ENCODE measurements at places on chromosomes 13 and 19.

- no peak for DNase-seq
Observed at GRCh38 chr19:42330241-42330711, 4.8 kb downstream of the MEGF8 start.

DNA sequence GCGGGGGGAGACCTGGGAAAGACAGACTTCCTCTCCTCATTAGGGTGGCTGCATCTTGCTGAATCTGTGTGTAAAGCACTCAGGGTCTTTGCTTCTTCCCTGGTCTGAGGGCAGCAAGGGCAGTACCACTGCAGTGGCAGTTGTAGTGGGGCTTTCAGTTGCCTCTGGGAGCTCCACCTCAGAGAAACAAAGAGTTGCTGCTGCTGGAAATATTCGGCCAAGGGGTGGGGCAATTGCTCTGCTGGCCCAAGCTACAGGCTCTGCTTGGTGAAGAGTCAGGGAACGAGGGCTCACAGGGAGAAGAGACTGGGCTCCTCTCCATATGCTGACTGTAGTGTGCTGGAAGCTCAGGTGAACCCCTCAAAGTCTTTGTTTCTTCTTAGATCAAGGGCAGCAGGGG, 52.5 kb downstream of the POSTN start:
- DNase-seq: no peak

GRCh38 chr13:112583592-112584277, 4.2 kb downstream of the TUBGCP3 start:
- DNase-seq: no peak

DNA sequence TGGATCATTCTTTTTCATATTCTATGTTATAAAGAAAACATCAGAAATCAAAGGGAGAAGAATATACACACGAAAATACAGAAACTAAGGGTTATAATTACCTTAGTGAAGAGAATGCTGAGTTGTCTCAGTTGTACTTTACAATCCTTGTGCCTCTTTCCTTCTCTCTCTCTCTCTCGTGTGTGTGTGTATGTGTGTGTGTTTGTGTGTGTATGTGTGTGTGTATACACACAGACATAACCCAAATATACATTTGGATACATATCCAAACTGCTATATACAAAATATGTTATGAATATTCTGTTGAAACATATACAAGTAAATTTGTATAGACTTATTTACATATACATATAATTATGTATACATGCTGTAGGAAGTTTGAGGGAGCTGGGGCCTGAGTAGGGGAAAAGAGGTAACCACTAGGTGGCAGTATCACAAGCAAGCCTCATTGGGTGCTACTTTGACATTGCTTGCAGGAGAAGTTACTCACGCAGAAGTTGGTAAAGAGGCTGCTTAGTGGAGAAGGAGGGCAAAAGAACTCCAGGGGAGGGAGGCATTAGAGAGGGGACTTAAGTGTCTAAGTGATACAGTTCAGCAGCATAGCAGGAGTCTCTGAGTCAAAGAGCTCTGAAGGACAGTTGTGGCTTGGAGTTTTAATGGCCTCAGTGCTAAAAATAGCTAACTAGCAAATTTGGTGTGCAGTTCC, 465.1 kb upstream of the PCDH20 start:
- no peak for DNase-seq

DNA sequence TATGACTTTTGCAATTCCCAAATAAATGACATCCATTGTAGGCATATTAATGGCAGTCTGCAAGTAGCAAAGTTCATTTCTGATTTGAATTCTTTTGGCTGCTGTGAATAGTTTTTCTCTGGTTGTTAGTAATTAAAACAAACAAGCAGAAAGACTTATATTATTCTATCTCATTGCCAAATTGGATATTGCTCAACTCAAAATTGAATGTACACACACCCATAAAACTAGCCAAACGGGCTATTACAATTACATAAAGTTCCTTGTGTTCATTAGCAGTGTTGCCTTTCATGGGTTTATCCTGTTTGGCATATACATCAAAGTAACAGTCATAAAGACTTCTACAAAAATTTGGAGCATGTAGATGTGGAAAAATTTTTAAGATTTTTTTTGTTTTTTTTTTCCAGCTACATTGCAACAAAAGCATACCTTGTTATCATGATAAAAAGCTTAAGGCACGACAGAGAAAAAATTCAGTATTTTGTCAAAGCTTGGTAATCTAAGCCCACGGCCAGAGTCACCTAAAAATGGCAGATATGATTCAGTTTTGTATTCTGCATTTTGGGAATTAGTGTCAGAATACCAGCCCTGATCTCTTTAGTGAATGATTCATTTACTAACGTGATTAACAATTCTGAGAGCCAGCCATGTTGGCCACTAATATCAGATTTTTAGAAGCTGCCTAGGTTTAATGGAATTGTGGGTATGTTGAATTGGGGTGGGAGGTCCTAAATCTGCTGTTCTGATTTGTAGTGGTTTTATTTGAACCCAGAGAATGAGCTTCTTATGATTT, 108.4 kb downstream of the KLF5 start:
- DNase-seq: no peak

GRCh38 chr19:33085570-33086128, 4.7 kb downstream of the GPATCH1 start:
- no peak for DNase-seq

DNA sequence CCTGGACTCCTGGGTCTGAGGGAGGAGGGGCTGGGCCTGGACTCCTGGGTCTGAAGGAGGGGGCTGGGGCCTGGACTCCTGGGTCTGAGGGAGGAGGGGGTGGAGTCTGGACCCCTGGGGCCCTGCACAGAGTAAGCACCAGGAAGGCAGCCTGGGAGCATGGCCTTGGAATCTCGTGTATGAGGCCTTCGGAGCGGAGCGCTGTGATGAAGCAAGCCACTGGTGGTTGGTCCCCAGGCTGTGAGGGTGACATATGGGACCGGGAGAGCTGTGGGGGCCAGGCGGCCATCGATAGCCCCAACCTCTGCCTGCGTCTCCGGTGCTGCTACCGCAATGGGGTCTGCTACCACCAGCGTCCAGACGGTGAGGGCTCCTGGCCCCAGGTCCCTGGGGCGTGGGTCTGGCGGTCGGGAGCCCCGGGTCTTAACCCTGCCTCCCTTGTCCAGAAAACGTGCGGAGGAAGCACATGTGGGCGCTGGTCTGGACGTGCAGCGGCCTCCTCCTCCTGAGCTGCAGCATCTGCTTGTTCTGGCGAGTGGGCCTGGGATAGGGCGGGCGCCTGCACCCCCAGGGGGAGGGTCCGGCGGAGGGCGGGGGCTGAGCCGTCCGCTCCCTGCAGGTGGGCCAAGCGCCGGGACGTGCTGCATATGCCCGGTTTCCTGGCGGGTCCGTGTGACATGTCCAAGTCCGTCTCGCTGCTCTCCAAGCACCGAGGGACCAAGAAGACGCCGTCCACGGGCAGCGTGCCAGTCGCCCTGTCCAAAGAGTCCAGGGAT, 918 bp downstream of the TMEM190 start:
- no peak for DNase-seq

DNA sequence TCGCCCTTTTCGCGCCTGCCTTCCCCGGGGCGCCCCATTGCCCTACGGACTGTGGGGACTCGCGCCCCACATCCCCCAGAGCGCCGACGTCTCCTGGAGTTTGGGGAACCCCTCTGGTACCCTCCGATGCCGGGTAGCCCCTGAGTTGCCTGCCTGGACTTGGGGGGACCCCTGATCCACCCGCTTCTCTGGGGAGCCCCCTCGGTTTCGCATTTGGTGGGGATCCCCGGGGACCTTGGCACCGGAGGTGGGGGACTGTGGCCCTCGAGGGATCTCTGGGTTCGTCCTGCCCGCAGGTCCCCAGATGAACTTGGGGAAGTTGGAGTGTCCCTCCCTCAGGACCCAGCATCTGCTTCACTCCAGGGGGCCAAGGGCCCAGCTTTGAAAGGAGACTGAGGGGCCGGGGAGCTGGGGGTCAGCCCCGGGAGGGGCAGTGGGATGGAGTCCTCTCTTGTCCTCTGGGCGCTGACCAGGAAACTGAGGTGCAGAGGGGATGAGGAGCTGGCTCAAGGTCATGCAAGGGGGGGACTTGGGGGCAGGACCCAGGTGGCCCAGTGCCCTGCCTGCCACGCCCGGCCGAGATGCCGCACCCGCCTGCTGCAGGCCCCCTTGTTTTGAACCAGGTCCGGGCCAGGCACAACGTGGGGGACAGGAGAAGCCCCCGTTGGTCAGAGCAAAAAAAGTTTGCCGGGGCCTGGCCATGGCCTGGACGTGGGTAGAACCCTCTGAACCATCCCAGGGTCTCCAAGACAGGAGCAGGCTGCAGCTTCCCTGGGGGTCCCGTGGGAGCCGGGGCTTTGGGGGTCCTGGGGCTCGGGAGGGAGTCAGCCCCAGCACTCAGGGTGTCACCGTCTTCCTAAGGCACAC, 1.0 kb downstream of the EFNA2 start:
- DNase-seq: no peak

DNA sequence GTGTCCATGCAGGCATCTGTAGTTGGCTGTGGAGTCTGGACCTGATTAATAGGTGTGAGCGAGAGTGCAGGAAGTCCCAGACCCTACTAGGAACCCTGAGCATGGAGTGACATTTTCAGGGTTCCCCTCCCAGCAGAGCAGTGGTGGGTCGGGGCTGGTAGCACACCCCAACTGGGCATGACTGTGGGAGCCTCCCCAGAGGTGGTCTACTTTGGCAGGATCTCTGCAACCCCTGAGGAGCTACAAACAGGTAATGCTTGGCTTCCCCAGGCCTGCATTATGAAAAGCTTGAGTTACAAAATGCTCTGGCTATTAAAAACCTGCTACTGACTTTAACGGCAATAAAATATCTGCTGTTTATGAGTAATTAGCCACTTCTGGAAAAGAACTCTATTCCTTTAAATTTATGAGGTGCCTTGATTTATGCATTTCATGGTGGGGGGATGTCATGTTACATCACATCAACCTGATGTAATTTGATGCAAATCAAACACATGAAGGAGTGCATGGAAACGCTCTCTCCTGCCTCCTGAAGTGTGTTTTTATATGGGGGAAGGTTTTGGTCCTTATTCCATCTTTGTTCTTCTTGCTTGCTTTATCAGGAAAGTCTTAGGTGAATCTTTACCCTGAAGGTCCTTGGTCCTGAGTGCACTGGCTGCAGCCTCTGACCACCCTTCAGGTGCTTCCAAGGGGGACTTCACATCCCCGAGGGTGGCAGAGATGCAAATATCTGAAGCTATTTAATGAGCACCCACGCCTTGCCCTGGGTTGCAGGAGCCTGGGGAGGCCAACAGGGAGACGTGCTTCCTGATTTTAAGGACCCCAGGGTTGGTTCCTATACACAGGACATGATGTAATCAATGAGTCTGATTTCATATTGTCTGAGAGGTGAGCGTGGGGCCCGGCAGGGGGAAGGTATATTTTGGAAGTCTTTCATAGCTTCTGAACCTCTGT, 54.0 kb downstream of the ZNF536 start:
- no peak for DNase-seq

GRCh38 chr13:52938065-52938464, 89.6 kb upstream of the PCDH8 start:
- DNase-seq: no peak

DNA sequence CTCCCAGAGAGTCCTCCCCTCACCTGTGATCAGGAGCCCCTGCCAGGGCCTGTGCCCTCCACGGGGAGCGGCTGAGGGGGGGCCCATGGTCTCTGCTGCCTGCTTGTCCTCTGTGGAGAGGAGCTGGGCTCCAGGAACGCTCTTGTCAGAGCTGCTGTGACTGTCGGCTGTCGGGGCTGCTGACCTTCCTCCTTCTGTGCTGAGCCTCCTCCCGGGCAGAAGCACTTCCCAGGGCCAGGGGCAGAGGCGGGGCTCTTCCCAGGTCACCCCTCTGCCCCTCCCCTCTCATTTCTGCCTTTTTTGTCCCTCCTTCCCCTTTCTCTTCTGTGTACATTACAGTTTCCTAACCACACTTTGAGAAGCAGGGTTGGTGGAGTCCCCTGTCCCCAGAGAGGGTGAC, at the start of gene CEACAM4:
Gene CEACAM4, minus strand, starts transcription at position 198 of the 400 bp plus-strand sequence. Its CDS starts 111 bp downstream, at position 87.
- no peak for DNase-seq

DNA sequence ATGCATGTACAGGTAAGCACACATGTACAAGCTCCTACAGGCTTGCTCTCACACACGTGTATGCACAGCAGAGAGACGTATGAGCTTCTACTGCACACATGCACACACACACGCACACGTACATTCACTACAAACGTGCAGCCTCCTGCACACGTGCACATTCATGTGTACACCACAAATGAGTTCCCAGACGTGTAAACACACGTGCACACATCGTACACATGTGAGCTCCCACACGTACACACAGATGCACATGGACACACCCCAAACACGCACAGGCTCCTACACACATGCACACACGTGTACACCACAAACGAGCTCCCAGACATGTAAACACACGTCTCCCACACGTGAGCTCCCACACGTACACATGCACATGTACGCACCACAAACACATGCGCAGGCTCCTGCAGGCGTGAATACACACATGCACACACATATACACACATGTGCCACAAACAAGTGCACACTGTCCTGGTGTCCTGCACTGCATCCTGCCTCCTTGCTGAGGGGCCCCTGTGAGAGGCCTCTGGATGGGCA, 83.7 kb upstream of the MCF2L start:
- no peak for DNase-seq

- DNase-seq: no peak
Observed at GRCh38 chr19:29381353-29382203, 144.2 kb upstream of the VSTM2B start.

DNA sequence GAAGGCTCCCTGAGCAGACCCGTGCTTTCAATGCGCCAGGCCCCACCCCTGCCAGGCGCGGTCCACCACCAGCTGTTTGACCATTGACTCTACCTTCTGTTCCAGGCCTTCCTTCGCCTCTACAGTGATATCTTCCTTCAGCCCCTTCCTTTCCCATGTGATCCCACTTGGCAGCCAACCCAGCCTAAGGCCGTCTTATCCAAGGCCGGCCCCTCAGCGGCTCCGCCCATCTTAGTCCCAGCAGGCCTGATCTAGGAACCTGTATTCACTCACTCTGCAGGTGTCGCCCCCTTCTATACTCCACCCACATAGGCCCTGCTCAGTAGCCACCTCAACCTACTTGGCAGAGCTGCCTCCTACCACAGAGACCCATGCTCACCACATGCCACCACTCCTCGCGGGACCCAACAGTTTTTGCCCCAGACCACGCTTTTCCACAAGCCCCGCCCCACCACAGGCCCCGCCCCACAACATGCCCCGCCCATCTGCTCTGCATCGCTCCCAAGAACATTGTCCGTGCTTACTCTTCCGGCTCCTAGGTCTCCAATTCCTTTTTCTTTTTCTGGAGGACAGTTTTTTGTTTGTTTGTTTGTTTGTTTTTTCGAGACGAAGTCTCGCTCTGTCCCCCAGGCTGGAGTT, 2.9 kb downstream of the RASIP1 start:
- DNase-seq: no peak
